Adipose tissue (tissue), 3 donors: ENCODE measurements at places on chromosomes 2 and 18. TPM values are rescaled to one million over a fixed set of nuclear protein-coding genes. Genes with fewer than 3 reads are reported as not detected.

KRTCAP3 gene
- 52.8 TPM for polyA plus RNA-seq

MYCN gene
- 0.45 TPM for polyA plus RNA-seq

SUCLG1 gene
- polyA plus RNA-seq: 107 TPM

GALNT3 gene
- 2.4 TPM for polyA plus RNA-seq

SERPINB2 gene
- polyA plus RNA-seq: 0.18 TPM

SLC25A12 gene
- 12.0 TPM for polyA plus RNA-seq

VAMP8 gene
- polyA plus RNA-seq: 151 TPM

CAPN14 gene
- not detected for polyA plus RNA-seq

STRADB gene
- polyA plus RNA-seq: 28.0 TPM

PTPRN gene
- polyA plus RNA-seq: 15.5 TPM

COLEC12 gene
- 9.5 TPM for polyA plus RNA-seq

CYRIA gene
- polyA plus RNA-seq: 1.8 TPM

CHRNG gene
- not detected for polyA plus RNA-seq

NAT8 gene
- polyA plus RNA-seq: not detected

EMILIN1 gene
- polyA plus RNA-seq: 57.4 TPM

GPR155 gene
- polyA plus RNA-seq: 3.4 TPM

SUPT7L gene
- polyA plus RNA-seq: 17.5 TPM

ABCB11 gene
- 0.59 TPM for polyA plus RNA-seq

CBLN2 gene
- 0.04 TPM for polyA plus RNA-seq

EEF1B2 gene
- polyA plus RNA-seq: 922 TPM

FAM124B gene
- 1.8 TPM for polyA plus RNA-seq

ICA1L gene
- polyA plus RNA-seq: 3.4 TPM

SPAST gene
- polyA plus RNA-seq: 2.8 TPM

RAB27B gene
- polyA plus RNA-seq: 0.92 TPM

DOK6 gene
- polyA plus RNA-seq: 0.79 TPM

KCNS3 gene
- polyA plus RNA-seq: 7.3 TPM

PPIG gene
- polyA plus RNA-seq: 23.1 TPM

NPPC gene
- polyA plus RNA-seq: not detected

ERICH2 gene
- polyA plus RNA-seq: 1.5 TPM
